ENCODE measurements at places on chromosomes 5 and 9. TPM values are rescaled to one million over a fixed set of nuclear protein-coding genes. Genes with fewer than 3 reads are reported as not detected.

Gene RAD17
- 15.8 TPM for total RNA-seq

Gene SOX30
- 0.29 TPM for total RNA-seq

Gene PDE6A
- 7.3 TPM for total RNA-seq

Gene SPATA31D4
- total RNA-seq, result not detected

Gene C5orf58
- not detected for total RNA-seq

Gene NUTM2F
- not detected for total RNA-seq

Gene ELOVL7
- 8.9 TPM for total RNA-seq

Gene FAM170A
- total RNA-seq, result not detected

Gene CERT1
- 41.4 TPM for total RNA-seq

Gene TRIO
- 231 TPM for total RNA-seq

Gene PCA3
- not detected for total RNA-seq

Data from mucosa of descending colon (tissue), 3 donors.